Putamen (tissue), 1 donor: ENCODE measurements at places on chromosomes 7 and 10.

- DNase-seq = no peak
Observed at GRCh38 chr7:128892521-128893250, 17.8 kb downstream of the KCP start.

- no peak for DNase-seq
Observed at GRCh38 chr7:98387544-98388226, 13.2 kb downstream of the BAIAP2L1 start.

DNA sequence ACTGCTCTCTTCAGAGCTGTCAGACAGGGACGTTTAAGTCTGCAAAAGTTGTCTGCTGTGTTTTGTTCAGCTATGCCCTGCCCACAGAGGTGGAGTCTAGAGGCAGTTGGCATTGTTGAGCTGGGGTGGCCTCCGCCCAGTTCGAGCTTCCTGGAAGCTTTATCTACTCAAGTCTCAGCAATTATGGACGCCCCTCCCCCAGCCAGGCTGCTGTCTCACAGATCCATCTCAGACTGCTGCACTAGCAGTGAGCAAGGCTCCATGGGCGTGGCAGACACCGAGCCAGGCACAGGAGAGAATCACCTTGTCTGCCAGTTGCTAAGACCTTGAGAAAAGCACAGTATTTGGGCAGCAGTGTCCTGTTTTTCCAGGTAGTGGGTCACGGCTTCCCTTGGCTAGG is 98.1 kb downstream of the SDHAF3 start:
- DNase-seq = no peak

DNA sequence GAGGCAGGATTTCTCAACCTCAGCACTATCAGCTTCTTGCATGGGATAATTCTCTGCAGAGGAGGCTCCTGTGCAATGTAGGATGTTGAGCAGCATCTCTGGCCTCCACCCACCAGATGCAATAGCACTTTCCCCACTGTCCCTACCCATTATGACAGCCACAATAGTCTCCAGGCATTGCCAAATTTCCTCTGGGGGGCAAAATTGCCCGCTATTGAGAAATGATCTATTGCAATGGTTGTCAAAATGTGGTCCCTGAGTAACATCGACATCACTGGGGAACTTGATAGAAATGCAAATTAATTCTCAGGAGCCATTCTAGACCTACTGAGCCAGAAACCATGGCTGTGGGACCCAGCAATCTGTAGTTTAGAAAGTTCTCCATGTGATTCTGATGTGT is 7.0 kb downstream of the KCNK18 start:
- DNase-seq = no peak

DNA sequence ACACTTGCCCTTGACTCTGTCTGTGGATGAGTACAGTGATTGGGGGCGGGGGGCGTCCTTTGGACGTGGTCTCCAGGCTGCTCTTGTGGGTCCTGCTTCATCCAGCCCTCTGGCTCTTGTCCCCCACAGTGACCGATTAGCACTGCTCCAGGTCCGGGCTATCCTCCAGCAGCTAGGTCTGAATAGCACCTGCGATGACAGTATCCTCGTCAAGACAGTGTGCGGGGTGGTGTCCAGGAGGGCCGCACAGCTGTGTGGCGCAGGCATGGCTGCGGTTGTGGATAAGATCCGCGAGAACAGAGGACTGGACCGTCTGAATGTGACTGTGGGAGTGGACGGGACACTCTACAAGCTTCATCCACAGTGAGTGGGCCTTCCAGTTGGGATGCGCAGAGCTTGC is 18.3 kb downstream of the TACR2 start:
- no peak for DNase-seq

DNA sequence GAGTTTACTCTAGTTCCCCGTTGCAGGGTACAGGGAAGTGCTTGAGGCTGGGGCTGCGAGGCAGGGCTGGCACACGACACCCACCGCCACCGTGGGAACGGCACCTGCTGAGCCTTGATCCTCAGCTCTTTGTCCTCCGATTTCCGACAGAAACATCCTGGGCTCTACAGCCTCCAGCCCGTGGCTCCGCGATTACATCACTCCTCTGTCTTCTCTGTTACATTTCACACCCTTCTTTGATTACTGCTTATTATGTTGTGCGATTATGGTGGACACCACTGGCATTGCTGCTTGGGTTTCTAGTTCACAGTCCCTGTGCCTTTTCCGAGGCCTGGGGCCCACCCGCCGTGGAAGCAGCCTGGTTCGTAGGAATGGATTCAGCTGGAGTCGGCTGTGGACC is 26.9 kb downstream of the FKBP6 start:
- DNase-seq = no peak

DNA sequence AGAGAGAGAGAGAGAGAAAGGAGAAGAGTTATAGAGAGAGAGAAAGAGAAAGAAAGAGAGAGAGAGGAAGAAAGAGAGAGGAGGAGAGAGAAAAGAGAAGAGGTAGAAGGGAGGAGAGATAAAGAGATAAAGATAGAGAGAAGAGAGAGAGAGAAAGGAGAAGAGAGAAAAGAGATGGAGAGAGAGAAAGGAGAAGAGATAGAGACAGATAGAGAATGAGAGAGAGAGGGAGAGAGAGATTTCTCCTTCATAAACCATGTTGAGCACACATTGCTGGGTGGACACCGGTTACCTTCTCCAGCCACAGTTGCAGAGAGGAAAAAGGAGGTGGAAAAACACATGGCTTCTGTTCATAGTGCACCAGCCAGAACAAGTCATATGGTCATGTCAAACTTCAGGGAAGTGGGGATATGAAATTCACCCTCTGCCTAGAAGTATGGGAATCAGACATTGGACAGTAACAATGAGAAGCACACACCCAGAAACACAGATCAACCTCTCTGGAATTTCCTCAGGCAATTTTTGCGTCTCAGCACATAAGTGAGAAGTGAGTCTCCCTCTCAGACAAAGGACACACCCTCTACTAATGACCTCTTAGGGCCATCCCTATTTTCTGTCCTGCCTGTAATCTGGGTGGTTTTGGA is 172.5 kb upstream of the SVIL start:
- DNase-seq = no peak

- DNase-seq = no peak
Observed at GRCh38 chr7:155713384-155713783, 68.9 kb downstream of the RBM33 start.

DNA sequence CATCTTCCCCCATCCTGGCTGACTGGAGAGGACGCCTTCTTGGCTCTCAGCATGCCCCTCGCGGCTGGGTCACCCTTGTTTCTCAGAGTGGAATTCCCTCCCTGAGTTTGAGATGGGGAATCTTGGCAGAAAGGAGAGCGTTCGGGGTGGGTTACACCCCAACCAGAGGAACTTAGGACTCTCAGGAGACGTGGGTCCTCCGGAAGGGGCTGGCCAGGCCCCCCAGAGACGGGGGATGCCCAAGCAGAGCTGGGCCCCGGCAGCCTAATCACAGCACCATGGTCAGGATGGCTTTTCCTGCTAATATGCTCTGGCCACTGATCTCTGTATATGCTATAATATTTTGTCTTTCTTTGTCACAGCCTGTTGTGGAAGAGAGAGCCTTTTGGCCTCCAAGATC is 214.3 kb downstream of the WDR37 start:
- DNase-seq = no peak

DNA sequence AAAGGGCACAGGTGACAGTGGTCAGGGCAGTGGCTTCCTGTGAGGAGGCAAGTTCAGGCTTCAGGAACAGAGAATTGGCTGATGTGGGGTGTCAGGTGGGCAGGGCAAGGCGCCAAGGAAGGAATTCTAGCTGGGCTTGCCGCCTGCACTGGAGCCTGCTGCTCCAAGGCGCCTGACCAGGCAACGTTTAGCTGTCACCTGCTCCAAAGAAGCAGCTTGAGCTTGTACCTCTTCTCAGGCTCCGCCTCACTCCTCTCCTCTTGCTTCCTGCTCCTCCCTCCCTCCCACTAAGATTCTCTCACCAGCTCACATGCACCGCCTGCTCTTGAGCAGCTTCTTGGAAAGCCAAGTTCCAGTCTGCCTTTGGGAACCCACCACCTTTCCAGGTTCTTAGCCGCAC is 187.4 kb upstream of the GRB10 start:
- no peak for DNase-seq

- DNase-seq = no peak
Observed at GRCh38 chr7:120951826-120952225, 1.2 kb downstream of the ING3 start.

DNA sequence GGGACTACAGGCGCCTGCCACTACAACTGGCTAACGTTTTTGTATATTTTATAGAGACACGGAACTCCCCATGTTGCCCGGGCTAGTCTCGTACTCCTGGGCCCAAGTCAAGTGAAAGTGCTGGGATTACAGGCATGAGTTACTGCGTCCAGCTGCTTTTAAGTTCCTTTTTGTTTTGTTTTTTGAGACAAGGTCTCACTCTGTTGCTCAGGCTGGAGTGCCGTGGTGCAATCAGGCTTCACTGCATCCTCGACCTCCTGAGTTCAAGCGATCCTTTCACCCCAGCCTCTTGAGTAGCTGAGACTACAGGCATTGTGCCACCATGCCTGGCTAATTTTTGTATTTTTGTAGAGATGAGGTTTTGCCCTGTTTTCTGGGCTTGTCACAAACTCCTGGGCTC is 155.0 kb downstream of the GALNT17 start:
- no peak for DNase-seq

- DNase-seq = no peak
Observed at GRCh38 chr10:101536800-101537199, 51.3 kb downstream of the POLL start.

- DNase-seq = no peak
Observed at GRCh38 chr7:14191686-14192098, 202.2 kb upstream of the ETV1 start.

DNA sequence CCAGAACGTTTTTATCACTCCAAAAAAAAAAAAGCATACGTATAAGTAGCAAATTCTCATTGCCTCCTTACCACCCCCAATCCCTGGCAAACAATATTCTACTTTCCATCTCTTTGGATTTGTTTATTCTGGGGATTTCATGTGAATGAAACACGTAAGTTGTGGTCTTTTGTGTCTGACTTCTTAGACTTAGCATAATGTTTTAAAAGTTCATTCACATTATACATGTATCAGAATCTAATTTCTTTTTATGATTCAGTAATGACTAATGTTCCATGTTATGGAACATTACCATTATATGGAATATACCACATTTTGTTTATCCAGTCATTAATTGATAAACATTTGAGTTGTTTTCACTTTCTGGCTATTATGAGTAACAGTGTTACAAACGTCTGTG is 12.5 kb upstream of the KLHL7 start:
- no peak for DNase-seq

DNA sequence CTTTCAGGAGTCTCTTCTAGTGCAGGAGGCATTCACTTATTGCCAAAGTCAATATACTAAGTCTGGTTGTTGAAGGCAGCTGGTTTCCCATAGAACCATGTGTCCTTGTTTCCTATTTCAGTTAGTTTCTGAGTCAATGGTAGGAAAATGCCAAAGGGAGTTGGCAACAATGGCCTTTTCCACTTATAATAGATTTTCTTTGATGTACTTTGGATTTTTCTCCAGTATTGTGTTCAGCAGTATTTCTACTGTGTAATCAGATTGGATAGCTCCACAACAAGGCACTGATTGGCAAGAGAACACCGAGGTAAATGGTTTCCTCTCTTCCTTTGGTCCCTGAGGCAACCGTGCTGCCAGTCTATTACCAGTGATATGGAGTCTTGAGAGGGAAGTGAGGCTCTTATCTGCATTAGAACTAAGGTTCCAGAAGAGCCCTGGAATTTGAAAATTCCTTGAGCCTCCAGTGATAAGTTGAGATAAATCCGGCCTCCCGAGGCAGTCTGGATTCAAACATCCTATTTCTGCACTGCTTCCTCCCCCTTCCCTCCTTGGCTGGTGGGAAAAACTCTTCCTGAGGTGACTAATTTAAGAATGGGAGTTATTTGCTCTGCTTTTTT is 7.9 kb upstream of the SEPTIN7 start:
- no peak for DNase-seq
